ENCODE measurements at places on chromosomes 7 and 10. TPM values are rescaled to one million over a fixed set of nuclear protein-coding genes. Genes with fewer than 3 reads are reported as not detected.

DNA sequence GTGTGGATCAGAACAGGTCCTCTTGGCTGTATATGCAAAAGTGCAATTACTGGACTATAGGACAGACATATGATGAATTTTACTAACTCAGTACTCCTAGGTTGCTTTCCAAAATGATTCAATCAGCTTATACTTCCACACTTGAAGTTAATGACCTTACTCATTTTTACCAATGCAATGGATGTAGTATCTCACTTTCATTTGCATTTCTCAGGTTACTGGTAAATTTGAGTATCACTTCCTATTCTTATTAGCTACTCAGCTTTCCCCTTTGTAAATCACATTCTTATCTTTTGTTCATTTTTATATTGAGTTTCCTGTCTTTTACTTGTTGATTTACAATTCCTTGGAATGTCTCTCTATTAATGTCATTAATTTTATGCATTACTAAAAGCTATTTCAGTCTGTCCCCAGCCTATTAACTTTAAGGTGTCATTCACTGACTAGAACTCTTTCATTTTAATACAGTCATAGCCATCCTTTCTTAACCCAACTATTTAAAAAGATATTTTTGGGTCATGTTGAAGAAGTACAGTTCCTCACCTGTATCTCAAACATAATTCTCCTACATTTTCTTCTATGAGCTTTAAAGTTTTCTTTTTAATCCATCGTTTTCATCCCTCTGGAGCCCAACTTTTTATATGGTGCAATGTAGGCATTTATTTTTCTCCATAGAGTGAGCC lies 88.6 kb downstream of the VIM start:
- DNase-seq = no peak

Gene OGDHL
- 0.89 TPM for total RNA-seq

DNA sequence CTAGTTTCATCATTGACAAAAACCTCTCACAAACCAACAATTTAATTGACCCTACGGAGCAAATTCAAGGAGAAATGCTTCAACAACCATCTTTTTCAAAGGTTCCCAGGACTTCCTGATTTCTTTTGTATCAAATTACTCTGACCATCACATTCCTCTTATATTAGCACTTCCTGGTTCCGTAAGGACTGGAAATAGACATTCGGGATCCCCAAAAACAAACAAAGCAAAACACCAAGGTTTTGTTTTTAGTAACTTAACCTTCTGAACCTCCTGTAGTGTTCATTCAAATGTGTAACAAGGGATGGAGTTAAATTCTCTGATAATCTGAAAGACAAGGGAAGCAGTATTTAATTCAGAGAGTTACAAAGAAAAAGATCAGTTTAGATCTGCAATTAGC lies 387.6 kb upstream of the NRP1 start:
- no peak for DNase-seq

Gene DDX56
- total RNA-seq = 45.4 TPM

- no peak for DNase-seq
Measured at GRCh38 chr7:22726345-22726906, 574 bp upstream of the IL6 start.

Gene CLDN3
- 0.20 TPM for total RNA-seq

Gene SPAM1
- not detected for total RNA-seq

Gene ARHGAP12
- total RNA-seq = 49.3 TPM

Gene MYL7
- total RNA-seq = 2.0 TPM

Data from skin of body (tissue), 3 donors.